Transverse colon (tissue), 4 donors: ENCODE measurements at places on chromosomes 12 and 14. TPM values are rescaled to one million over a fixed set of nuclear protein-coding genes. Genes with fewer than 3 reads are reported as not detected.

Gene SIX6
- total RNA-seq = not detected

Gene LMNTD1
- total RNA-seq = not detected

GRCh38 chr12:128661226-128661569 lies 162.6 kb downstream of the SLC15A4 start:
- H3K27ac ChIP-seq = no peak overlapping the region
- no peaks in the 10 kb centered on the region for H3K4me1 ChIP-seq
- no peaks in the 10 kb centered on the region for H3K27me3 ChIP-seq
- no peak for DNase-seq
- H3K4me3 ChIP-seq = no peak overlapping the region

GRCh38 chr12:65335021-65335714 lies 56.7 kb downstream of the MSRB3 start:
- H3K27me3 ChIP-seq = no peaks in the 10 kb centered on the region
- H3K36me3 ChIP-seq = no peaks in the 10 kb centered on the region
- no peak for DNase-seq
- peaks cover 4% of the 10 kb centered on the region for H3K4me1 ChIP-seq
- peak overlapping the region; percentile 4 for H3K27ac ChIP-seq
- H3K4me3 ChIP-seq = no peak overlapping the region

DNA sequence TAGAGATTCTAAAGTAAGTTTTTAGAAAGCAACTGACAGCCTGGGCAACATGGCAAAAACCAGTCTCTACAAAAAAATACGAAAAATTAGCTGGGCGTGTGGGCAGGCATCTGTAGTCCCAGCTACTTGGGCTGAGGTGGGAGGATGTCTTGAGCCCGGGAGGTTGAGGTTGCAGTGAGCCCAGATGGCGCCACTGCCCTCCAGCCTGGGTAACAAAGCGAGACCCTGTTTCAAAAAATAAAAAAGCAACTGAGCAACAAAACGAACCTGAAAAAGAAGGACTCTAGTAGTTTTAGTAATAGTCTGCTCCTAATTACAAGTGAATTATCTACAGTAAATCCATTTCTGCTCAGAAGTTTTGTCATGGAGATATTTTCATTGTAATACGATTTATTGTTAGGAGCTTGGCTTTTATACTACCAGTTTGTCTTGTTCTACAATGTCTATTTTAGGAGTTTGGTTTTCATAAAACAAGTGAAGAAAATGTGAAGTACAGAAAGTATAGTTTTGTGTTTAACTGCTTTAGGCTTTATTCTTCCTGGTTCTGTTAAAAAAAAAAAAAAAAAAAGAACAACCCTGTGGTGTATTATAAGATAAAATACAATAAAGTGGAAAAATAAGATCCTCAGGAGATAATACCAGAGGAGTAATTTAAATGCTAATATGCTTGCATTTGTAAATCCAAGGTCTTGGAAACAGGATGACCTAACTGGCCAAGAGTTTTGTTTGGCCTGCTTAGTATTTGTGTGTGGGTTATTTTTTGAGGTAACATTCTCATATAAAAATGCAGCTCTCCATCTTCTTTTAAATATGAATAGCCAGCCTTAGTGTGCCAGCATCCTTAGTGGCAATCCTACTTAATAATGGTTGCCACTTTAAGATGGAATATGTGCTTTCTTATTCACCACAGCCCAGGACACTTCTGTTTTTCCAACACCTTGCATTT lies 2.8 kb downstream of the TMX1 start:
- H3K27me3 ChIP-seq = no peaks in the 10 kb centered on the region
- no peak overlapping the region for H3K27ac ChIP-seq
- H3K36me3 ChIP-seq = peaks cover 3% of the 10 kb centered on the region
